ENCODE measurements at places on chromosomes 12 and 14.

DNA sequence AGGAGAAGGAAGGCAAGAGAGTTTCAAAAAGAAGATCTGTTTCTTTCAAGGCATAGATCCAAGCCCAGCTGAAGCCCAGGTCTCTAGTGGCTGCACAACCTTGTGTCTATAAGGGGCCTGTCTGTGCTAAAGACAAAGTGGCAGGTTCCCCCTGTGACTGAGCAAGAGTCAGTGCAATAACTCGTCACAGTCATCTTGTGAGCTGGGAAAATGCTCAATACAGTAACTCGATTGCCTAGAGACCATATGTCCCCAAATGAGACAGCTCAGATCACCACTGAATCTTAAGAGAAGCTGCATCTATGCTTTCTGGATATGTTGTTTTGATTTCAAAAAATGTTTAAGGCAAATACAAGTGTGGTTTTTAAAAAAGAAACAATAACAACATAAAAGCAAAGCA, 24.2 kb downstream of the ST8SIA1 start:
- no peak for DNase-seq

DNA sequence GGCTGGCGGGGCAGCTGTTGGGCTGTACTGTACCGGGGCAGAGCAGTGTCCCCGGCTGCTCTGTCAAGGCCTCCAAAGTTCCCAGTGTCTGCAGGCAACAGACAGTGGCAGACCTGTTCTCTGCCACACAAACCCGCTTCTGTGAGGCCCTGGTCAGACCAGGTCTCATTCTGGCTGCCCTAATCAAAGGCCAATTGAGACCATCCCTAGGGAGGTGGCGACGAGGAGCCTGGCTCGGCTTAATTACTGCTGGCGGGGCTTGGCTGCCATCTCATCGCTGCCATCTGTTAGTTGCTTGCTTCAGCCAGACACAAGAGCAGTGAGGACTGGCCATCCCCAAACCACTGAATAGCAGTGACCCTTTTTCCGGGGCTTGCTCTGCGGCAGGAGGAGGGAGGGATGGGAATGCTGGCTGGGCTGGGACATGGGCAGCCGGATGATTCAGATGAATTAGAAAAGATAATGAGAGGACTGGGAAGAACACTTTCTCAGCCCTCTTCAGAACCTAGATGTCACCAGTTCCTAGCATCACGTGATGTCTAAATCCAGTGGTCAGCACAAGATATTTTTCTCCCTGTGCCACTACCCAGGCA, 24.5 kb downstream of the ERG28 start:
- no peak for DNase-seq

DNA sequence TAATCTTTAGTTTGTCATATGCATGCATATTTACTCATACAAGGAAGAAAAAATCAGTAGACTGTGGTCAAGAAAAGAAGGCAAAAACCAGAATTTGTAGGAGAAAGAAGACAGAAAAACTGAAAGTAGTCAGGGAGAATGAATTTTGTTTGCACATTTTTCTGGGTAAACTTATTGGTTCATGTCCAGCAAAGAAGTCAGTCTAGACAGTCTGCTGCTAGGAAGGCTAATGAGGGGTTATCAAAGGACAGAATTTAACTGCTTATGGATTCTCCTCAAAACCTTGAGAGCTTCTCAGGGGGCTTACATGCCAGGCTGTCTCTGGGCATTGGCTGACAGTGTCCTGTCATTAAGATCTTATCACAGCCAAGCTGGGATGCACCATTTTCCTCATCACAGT, 293.9 kb downstream of the RPAP3 start:
- no peak for DNase-seq

GRCh38 chr12:92547420-92547819, 155.4 kb upstream of the PLEKHG7 start:
- no peak for DNase-seq

GRCh38 chr12:6084261-6084968, 40.1 kb downstream of the VWF start:
- DNase-seq = no peak

DNA sequence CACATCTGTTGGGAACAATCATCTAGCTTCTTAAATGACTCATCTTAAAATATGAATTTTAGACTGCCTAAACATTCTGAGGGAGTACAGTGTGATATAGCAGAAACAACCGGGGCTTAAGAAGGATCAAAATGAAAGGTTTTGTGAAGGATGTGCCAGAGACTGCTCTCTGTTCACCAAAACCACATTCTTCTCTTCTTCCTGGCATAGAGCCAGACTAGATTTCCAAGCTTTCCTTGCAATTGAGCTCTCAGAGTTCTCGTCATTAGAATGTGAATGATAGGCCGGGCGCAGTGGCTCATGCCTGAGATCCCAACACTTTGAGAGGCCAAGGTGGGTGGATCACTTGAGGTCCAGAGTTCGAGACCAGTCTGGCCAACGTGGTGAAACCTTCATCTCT, 94.5 kb downstream of the LRRIQ1 start:
- no peak for DNase-seq

DNA sequence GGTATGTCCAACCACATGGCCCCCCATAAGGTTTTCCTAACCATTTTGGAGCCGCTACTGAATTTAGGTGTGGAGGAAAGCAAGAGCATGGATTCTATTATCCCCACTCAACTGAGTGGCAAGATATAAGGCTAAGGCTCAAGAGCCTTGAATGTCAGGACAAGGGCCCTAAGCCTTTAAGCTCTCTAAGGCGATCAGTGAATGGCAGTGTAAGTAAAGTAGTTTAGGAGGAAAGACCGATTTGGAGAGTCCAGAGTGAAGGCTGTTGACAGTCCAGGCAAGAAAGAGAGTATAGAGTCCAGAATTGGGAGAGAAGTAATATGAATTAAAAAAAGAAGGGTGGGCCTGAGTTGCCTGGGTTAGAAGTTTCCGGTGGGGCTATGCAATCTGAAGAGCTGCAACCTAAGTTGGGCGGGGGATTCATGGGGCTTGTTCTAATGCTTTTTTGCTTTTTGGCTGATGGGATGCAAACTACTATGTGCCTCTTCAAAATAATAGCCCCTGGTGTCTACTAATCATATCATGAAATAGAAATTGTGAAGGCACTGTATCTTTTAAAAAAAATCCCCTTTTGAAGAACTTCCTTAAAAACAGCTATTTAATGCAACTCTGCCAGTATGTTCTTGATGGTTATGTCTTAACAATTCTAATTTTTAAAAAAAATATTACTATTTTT, at the start of gene SPIC:
Gene SPIC (plus strand): TSS at position 626 of the 676 bp plus-strand sequence. CDS start 1,569 bp downstream, outside the sequence.
- no peak for DNase-seq

- no peak for DNase-seq
These were observed 32.8 kb downstream of the KIF26A start for GRCh38 chr14:104171029-104171697.

GRCh38 chr14:95253039-95253630, 66.6 kb downstream of the CLMN start:
- DNase-seq = no peak

DNA sequence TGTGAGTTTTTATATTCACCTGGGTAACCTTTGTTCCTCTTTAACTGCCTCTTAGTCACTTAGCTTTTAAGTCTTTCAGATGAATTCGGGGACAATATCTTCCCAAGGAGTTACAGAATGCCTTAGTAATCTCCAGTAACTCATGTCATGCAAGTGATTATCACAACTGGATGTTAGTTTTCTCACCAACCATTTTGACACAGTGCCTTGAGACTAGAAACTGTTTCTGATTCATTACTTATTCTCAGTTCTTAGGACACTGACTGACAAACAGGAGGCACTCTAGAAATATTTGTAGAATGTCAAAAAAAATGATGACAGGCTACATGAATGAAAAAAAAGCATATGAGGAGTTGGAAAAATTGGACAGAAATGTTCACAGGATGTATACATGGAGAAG, 335.1 kb downstream of the ACSS3 start:
- no peak for DNase-seq

DNA sequence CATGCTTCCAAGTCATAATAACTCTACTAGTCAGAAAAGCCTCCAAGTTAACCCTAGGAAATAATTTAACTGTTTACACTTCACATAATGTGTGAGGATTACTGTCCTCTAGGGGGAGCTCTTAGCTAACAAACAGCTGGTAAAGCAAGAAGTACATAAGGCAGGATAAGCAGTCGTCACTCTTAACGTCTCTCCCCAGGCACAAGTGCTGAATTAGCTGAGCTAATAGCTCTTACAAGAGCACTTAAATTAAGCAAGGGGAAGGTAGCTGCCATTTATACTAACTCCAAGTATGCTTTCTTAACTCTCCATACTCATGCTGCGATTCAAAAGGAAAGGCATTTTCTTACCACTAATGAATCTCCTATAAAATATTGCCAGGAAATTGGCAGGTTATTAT, 79.3 kb upstream of the TSPAN11 start:
- peak; percentile 89 for DNase-seq

- DNase-seq = peak; percentile 74
These were observed 545.1 kb upstream of the ATP2B1 start for GRCh38 chr12:90253674-90254181.

- DNase-seq = no peak
These were observed 22.9 kb downstream of the ANKRD9 start for GRCh38 chr14:102486513-102487203.

- no peak for DNase-seq
These were observed 11.6 kb upstream of the FAM177A1 start for GRCh38 chr14:35034440-35034833.

- no peak for DNase-seq
These were observed 388.8 kb downstream of the PDZRN4 start for GRCh38 chr12:41576925-41577324.

DNA sequence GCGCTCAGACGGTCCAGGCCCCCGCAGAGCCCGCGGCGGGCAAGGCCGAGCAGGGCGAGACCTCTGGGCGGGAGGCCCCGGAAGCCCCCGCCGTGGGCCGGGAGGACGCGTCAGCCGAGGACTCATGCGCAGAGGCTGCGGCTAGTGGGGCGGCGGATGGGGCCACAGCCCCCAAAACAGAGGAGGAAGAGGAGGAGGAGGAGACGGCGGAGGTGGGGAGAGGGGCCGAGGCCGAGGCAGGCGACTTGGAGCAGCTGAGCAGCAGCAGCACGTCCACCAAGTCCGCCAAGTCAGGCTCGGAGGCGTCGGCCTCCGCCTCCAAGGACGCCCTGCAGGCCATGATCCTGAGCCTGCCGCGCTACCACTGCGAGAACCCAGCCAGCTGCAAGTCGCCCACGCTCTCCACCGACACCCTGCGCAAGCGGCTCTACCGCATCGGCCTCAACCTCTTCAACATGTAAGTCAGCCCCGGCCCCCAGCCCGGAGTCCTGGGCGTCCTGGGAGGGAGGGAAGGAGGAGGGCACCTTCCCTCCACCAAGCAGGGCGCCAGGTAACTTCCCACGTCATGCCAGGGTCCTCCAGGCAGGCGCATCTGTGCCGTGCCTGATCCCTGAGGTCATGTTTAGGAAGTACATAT, 72.4 kb downstream of the IQSEC3 start:
- DNase-seq = peak; percentile 56

GRCh38 chr14:102903889-102904512, 18.5 kb upstream of the AMN start:
- no peak for DNase-seq

- peak; percentile 86 for DNase-seq
These were observed 120.9 kb downstream of the SLC38A6 start for GRCh38 chr14:61101803-61102548.

GRCh38 chr12:10242539-10242938, 29.9 kb downstream of the GABARAPL1 start:
- no peak for DNase-seq

DNA sequence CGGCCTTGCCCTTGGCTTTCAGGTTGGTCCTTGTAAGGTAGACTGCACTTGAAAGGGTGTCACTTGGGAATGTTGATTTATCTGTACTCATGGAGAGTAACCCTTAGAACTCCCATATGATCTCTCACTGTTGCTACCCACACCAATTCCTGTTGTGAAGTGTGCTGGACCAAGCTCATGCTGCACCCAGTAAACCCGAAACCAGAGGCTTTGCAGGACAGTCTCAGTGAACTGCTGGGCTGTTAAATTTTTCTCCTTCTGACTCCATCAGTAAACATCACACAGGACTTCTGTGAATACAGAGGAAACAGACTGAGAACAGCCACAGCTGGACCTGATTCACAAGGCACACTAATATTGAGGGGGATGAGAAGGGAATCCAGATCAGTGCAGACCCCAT, 783.0 kb downstream of the TMEM121 start:
- no peak for DNase-seq

- DNase-seq = no peak
These were observed 234.8 kb upstream of the ATP2B1 start for GRCh38 chr12:89943463-89943862.

- no peak for DNase-seq
These were observed 197.3 kb upstream of the PPFIA2 start for GRCh38 chr12:81956468-81956860.

DNA sequence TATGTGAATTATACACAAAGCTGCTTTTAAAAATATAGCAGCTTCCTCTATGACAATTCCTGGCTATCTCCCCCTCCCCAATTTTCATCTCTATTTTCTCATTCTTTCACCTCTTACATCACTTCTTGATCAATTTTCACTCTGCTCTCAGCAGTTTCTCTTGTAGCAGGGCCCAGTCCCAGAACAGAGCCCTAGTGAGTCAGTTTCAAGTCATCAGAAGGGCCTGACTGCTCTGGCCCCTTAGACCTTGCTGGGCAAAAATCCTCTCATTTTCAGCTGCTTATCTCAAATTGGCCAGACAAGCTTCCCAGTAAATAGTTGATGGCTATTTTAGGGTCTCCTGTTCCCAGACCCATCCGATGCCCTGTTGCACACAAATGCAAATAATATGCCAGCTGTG, 101.4 kb downstream of the TTC7B start:
- no peak for DNase-seq

DNA sequence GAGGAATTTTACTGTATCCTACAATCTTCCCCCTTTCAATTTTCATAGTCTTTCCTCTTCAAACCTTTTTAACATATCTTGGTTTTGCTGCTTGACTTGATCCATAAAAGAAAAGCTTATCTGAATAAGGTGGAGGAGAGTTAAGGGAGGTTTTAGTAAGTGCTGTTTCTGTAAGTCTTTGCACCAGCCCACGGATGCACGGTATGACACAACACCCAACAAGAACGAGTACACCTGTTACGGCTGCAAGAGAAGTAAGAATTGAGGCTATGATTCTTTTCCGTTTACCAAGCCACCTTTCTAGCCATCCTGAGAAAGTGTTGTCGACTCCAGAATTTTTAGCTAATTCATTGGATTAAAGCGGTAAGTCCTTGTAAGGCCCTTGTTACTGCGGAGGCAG, 26.1 kb upstream of the CPNE8 start:
- no peak for DNase-seq

DNA sequence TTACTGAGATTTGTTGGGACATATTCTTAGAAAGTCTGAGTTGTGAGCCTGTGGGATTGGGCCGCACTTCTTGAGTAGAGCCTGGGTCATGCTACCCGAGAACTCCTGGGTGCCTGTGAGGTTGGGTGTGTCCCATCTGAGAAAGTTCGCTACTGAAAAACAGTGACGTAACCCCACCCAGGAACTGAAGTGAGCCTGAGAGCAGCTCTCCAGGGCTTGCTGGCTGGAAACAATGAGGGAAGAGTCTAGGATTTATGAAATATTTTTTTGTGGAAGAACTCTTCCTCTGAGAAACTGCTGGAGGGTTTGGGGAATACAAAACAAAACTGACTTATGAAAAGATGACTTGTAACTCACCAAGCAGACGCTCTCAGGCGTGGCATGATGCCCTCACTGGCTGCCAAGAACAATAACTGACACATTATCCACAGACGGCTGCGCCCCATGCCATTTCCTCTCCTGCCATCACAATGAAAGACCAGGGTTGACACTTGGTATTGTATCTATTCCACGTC, 69.2 kb downstream of the RASSF3 start:
- DNase-seq = peak; percentile 51

GRCh38 chr12:51360315-51360714, 13.8 kb upstream of the CELA1 start:
- no peak for DNase-seq

GRCh38 chr14:69043596-69044260, 64.6 kb upstream of the ACTN1 start:
- peak; percentile 91 for DNase-seq

Data from suppressor macrophage (primary cell).